ENCODE measurements at places on chromosomes 2 and 18.

DNA sequence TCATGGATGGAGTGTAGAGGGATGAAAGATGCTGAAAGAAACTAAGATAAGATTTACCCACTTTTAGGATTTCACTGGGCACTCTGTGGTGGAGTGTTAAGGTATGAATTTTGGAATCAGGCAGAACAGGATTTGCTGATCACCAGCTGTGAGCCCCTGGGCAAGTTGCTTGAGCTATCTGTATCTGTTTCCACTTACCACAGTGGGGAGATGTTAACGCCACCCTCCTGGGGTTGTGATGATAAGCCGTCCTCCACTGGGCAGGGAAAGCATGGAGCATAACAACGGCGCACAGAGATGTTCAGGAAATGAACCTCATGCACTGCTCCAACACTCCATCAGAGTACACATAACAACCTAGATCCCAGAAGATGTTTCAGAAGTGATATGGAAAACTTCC, 160.6 kb downstream of the MTCL1 start:
- no peak for DNase-seq

DNA sequence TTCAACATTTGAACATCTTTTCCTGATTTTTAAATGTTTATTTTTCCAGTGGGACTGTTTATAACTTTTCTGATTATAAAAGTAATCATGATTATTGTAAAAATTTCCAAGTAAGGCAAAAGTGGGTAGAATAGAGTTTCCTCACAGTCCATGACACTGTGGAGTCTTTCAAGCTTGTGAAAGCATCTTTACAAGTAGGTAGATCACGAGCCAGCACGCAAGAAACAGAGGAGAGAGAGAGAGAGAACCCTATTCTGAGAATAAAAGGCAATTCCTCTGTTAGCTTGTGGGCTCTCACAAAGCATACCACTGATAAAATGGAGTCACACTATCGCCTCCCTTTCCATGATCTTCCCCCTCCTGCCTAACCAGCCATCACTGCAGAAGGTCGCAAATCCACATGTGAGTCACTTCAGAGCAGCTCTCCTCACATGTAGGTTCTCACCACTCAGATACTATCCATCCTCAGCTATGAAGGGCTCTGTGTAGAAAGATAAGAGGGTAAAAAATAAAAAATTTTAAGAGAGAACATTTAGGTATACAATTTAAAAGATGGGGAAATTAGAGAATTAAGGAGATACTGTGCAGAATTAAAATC, 40.3 kb downstream of the AAK1 start:
- DNase-seq: no peak

- no peak for DNase-seq
These were observed 62.5 kb downstream of the MEP1B start for GRCh38 chr18:32252141-32252860.

GRCh38 chr2:53445383-53446070, 322.1 kb upstream of the CHAC2 start:
- no peak for DNase-seq

DNA sequence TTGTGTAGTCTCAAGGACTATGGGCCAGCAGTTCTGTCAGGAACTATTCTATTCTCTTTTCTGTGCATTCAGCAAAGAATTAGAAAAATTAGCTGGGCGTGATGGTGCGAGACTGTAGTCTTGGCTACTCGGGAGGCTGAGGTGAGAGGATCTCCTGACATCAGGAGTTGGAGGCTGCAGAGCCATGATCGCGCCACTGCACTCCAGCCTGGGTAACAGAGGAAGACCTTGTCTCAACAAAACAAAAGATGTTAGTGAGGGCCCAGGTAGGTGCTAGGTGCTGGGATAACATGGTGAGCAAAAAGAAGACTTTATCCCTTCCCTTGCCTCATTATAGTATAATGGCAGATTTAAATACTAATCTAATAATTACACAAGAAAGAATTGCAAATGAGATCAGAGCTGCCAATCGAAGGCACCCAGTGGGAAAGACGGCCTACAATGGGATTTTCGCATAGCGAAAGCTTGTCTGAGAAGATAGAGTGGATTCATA, 447 bp upstream of the MRPL19 start:
- DNase-seq: no peak

All from mesothelial cell of epicardium (in vitro differentiated cells).